H1 (cell line): ENCODE measurements at places on chromosomes 2 and 18.

GRCh38 chr2:71783215-71783614 is 329.9 kb downstream of the DYSF start:
- peak; percentile 8 for DNase-seq

DNA sequence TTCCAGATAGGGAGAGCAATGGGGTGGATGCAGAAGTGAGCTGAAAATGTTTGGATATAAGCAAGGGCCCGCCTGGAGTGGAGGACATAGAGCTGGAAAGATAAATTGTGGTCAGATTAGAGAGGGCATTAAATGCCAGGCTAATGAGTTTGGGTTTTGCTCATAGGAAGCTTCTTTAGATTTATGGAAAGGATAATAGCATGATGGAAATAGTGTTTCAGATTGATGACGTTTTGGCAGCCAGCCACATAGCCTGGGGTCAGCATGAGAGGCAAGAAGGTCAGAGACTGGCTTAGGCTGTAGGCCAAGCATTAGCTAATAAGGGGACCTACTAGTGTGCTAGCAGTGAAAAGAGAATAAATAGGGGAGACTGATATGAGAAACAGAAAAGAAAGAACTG is 321.6 kb downstream of the STK39 start:
- DNase-seq = no peak

DNA sequence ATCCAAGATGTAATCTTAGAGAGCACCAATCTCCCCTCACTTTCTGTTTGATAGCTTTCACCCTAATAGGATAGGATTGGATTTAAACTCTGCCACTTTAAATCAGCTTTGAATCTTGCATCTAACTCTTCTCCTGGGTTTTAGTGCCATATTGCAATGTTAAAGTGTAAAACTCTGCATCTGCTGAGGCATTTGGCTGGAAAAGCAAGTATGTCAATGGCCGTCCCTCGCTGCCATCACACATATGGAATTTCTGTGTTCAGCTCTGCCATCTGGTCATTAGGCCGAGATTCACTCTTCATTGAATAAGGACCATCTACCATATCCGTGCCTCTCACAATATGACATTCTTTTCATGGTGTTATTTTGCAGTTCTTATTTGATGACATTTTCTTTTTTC is 728.1 kb upstream of the PIK3C3 start:
- no peak for DNase-seq

GRCh38 chr2:96685577-96686459 is 43.3 kb downstream of the FER1L5 start:
- DNase-seq = peak; percentile 56

- no peak for DNase-seq
Measured at GRCh38 chr2:121489284-121489683, 41.4 kb upstream of the RNU4ATAC start.

DNA sequence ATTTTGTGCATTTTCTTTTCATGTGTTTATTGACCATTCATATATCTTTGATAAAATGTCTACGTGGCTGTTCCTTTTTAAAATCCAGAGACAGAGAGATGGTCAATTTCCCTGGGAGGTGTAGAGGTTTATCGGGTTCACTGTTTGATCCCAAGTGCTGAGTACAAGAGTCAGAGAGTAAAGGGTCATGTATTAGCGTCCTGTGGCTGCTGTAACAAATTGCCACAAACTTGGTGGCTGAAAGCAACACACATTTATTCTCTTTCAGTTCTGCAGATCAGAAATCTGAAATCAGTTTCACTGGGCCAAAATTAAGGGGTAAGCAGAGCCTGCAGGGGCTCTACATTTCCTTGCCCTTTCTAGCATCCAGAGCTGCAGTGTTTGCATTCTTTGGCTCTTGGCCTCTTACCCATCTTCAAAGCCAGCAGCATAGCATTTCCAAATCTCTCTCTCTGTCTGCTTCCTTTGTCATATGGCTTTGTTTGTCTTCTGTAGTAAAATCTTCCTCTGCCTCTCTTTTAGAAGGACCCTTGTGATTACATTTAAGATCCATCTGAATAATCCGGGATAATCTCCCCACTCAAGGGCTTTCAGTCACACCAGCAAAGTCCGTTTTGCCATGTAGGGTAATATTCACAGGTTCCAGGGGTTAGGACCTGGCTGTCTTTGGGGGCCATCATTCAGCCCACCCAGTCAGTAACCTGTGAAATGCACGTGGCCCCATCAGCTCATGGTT is 49.9 kb downstream of the TMEM17 start:
- DNase-seq = no peak

GRCh38 chr2:159639712-159640111 is 23.4 kb upstream of the BAZ2B start:
- DNase-seq = no peak

DNA sequence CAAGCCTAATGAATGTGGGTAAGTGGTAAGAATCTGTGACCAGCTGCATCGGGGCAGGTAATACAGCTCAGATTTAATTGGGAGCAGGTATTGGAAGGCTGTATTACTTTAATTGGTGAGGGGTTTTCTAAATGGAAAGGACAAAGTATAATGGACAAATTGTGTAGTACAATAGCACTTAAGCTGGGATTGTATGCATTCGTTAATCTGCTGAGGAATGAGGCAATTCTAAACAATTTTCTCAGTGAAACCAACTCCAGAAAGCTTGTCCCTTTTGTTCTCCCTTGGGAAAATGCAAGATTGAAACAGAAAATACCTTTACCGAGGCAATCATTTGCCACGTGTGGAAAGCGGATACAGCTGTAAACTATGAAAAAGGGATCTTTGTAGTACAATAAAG is 801.6 kb upstream of the POU3F3 start:
- DNase-seq = no peak

GRCh38 chr2:189609423-189609816 is 28.8 kb upstream of the SLC40A1 start:
- DNase-seq = no peak

DNA sequence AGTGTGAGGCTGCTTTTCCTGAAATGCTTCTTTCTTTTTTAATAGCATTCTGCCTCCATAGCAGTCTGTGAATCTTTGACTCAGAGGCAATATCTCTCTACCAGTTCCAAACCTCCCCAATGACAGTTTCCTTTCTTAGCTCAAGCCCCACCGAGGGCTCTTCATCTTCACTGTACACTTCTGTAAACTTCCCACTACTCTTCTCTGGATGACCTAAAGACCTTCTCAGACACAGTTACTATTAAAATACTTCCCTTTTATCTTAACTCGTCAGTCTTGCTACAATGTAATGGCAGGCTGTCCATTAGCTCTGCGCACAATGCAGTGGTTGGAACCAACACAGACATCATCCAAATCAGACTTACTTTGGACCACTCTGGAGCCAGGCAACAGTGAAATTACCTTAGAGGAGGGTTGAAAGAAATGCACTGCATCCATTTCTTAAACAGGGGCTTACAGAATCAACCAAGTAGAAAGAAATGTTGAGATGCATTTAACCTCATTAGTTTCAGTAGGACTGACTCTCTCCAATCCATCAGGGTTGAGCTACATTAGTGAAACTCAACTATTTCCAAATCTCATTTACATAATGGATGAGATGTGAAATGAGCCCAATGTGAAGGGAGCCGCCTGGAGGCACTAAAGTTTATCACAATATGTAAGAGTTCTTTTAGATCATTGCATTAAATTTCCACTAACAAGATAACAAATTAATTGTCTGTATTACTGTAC is 343.8 kb downstream of the SETBP1 start:
- DNase-seq = no peak

- no peak for DNase-seq
Measured at GRCh38 chr18:12599966-12600365, 57.9 kb downstream of the SPIRE1 start.
